ENCODE measurements at places on chromosomes 2 and 18.

DNA sequence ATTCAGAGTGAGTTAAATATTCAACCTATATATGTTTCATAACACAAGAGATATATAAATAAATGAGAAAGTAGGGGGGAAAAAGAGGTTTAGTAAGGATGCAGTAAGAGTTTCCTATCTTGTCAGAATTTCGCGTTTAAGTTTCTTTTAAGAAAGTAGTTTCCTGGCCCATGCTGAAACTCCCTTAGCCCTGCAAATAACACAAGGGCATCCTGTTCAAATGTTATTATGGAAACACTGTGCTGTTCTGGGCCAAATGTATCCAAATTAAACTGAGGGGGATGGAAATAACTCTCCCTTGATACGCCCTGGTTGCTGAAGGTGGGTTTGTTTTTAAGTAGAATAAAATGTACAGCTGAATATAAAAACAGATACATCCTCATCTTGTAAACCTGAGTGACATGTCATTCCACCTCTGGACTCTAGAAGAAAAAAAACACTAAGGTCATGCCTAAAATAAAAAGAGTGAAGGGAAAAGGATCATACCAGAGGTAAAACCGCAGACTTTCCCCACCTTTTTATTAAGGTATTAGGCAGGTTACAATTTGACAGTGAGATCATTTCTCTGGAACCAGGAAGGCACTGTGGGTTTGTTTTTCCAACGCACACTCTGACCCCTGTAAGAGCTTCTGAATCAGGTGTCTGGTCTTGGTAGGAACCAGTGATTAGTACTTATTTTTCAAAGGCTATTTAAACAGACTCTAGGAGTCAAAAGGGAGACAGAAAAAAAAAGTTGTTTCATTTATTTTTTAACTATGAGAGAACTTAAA, 16.7 kb downstream of the BCL2 start:
- no peak for DNase-seq
- H3K27ac ChIP-seq = no peak overlapping the region
- no peaks in the 10 kb centered on the region for H3K27me3 ChIP-seq
- H3K36me3 ChIP-seq = peaks cover 18% of the 10 kb centered on the region

GRCh38 chr18:7566567-7567473, at the start of gene PTPRM:
PTPRM (plus strand) TSS chr18:7567316; CDS start chr18:7567819, 503 bp downstream.
- peaks cover 45% of the 10 kb centered on the region for H3K27me3 ChIP-seq
- peak; percentile 85 for DNase-seq
- no peak within 1 kb of the TSS for H3K27ac ChIP-seq
- H3K4me3 ChIP-seq = peak within 1 kb of the TSS; percentile 87
- no peaks in the 10 kb centered on the region for H3K36me3 ChIP-seq

- H3K4me1 ChIP-seq = no peaks in the 10 kb centered on the region
- no peak overlapping the region for H3K4me3 ChIP-seq
- no peak for DNase-seq
- H3K27ac ChIP-seq = no peak overlapping the region
- H3K36me3 ChIP-seq = no peaks in the 10 kb centered on the region
- H3K27me3 ChIP-seq = no peaks in the 10 kb centered on the region
These were observed 1348.0 kb upstream of the TMEFF2 start for GRCh38 chr2:193542762-193543161.

GRCh38 chr2:106288873-106289272, 94.8 kb upstream of the UXS1 start:
- H3K36me3 ChIP-seq = no peaks in the 10 kb centered on the region
- H3K27ac ChIP-seq = no peak overlapping the region
- peaks cover 18% of the 10 kb centered on the region for H3K4me1 ChIP-seq
- DNase-seq = no peak
- H3K4me3 ChIP-seq = no peak overlapping the region

- H3K4me1 ChIP-seq = peaks cover 12% of the 10 kb centered on the region
- no peak overlapping the region for H3K4me3 ChIP-seq
- no peak overlapping the region for H3K27ac ChIP-seq
- H3K27me3 ChIP-seq = no peaks in the 10 kb centered on the region
- H3K36me3 ChIP-seq = no peaks in the 10 kb centered on the region
- no peak for DNase-seq
These were observed 16.1 kb downstream of the WIPF1 start for GRCh38 chr2:174581491-174581890.

GRCh38 chr2:225164401-225165050, 122.3 kb upstream of the DOCK10 start:
- H3K4me1 ChIP-seq = no peaks in the 10 kb centered on the region
- DNase-seq = no peak
- no peak overlapping the region for H3K27ac ChIP-seq

DNA sequence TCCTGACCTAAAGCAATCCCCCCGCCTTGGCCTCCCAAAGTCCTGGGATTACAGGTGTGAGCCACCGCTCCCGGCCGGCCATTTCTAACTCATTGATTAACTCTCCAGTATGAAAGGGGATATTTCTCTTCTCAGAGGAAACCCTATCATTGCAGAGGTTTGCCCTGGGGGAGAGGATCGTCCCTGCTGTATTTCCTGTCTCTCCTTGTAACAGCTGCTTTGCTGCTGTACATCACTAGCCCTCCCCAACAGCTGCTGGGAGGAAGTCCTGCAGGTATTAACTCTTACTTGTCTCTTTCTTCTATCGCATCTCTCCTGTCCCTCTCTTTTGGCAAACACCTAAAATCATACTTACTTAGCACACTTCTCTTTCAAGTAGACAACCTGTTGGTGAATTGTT, 219.0 kb upstream of the DSEL start:
- H3K36me3 ChIP-seq = no peaks in the 10 kb centered on the region
- H3K27ac ChIP-seq = no peak overlapping the region
- H3K4me3 ChIP-seq = no peak overlapping the region
- peaks cover 3% of the 10 kb centered on the region for H3K27me3 ChIP-seq

DNA sequence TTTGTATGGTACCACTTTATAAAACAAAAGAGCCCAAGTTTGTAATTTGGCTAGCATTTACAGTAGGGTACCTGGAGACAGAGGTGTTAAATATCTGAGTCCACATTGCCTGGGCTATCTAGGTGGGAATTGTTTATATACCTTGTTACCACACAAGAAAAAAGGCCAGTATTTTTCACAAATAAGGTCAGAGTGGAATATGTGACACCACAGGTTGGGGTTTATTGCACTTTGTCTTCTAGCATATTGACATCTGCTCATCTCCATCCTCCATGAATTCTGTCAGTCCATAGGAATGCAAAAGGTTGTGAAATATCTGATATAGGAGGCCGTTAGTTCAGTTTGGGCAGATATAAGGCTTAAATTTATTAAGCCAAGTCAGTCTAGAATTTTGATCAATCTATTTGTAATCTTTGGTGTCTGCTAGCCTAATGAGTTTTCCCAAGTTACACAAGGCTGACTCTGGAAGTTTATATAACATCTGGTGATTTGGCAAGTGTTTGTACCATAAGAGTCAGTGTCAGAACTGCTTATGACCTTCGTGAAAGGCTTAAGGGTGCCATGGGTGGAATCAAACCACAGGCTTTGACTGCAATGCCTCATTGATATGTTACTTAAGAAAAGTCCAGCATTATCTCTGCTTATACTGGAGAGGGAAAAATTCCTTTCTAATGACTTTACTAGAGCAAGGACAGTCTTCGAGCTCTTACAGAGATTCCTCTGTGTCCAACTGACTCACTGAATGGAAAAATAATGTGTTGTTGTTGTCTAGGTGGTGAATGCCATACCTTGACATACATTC, 11.3 kb upstream of the DPP4 start:
- no peak overlapping the region for H3K4me3 ChIP-seq
- H3K27ac ChIP-seq = no peak overlapping the region
- no peaks in the 10 kb centered on the region for H3K36me3 ChIP-seq
- H3K27me3 ChIP-seq = peaks cover 4% of the 10 kb centered on the region
- DNase-seq = no peak

DNA sequence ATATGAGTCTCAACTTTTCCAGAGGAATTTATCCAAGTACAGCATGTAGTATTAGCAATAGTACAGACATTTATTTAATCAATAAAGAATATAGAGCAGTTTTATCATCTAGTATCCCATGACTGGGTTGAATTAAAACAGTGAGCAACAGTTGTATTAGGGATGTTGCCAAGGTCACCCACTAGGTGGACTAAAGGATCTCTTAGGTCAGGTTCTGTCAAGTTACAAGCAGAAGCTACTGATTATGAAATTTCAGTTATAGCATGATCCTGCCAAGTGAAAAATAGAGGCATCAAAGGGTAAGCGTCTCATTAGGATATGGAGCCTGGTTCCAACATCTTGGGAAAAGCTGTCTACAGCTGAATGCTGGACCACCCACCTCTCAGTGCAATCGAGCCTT, 52.1 kb upstream of the LAPTM4A start:
- no peaks in the 10 kb centered on the region for H3K27me3 ChIP-seq
- no peak overlapping the region for H3K4me3 ChIP-seq
- H3K4me1 ChIP-seq = peaks cover 20% of the 10 kb centered on the region
- DNase-seq = no peak
- H3K27ac ChIP-seq = no peak overlapping the region

DNA sequence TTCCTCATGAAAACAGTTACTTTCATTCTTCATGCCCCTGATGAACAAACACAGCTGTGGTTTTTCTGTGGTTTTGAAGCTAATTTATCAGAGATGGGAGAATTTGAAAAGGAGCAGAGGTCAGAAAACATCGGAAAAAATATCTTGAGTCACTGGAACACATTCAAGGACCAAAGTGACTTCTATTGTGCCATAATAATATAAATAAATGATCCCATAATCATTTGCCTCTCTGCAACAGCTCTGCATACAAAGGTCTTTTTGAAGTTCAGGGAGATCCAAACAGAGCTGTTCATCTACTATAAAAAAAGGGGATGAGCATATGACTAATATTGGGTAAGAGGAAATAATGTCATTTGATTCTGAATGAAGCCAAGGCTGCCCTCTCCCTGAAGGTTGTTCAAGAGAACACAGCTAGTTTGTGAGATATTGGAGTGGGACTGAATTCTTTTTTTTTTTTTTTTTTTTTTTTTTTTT, 201.3 kb upstream of the GALNT5 start:
- no peaks in the 10 kb centered on the region for H3K4me1 ChIP-seq
- H3K4me3 ChIP-seq = no peak overlapping the region
- no peaks in the 10 kb centered on the region for H3K27me3 ChIP-seq
- no peak for DNase-seq

DNA sequence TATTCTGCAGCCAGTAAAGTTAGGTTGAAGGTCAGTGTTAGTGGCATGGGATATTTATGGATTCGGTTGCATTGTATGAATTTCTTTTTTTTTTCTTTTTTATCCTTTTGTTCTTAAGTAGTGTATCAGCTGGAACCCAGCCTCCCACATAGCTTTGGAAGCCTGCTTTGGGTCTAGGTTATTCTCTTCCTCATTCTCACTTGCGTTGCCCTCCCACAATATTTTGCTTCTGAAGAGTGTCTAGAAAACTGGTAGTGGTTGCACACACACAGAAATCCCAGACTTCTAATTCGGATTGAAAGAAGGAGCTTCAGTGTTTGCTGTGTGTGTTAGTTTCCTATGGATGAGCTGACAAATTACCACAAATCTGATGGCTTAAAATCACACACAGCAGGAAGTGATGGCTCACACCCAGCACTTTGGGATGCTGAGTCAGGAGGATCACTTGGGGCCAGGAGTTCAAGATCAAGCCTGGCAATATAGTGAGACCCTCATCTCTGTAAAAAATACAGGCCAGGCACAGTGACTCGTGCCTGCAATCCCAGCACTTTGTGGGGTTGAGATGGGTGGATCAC, 104.8 kb downstream of the ARL4C start:
- H3K4me1 ChIP-seq = peaks cover 10% of the 10 kb centered on the region
- no peak overlapping the region for H3K27ac ChIP-seq
- no peaks in the 10 kb centered on the region for H3K36me3 ChIP-seq
- no peak for DNase-seq
- H3K27me3 ChIP-seq = no peaks in the 10 kb centered on the region

DNA sequence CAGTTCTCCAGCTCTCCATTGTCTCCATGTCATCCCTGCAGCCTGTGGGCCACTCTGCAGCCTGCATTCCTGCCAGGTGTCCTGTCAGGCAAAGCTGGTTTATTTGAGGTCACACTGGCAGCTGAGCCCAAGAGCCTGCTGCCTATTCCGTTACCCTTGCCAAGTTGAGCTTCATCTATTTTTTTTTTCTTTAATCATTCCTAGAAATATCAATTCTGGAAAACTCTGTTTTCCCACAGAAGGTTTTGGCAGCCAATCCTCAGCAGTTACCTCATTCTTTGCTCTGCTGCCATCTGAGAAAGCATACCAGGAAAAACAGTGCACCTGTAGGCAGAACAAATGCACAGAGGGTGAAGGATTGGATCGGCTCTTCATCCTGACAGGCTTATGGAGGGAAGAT, 411.0 kb upstream of the ACVR2A start:
- no peak overlapping the region for H3K27ac ChIP-seq
- no peaks in the 10 kb centered on the region for H3K27me3 ChIP-seq
- H3K36me3 ChIP-seq = no peaks in the 10 kb centered on the region
- no peak for DNase-seq

- no peaks in the 10 kb centered on the region for H3K4me1 ChIP-seq
- H3K4me3 ChIP-seq = no peak overlapping the region
- H3K27me3 ChIP-seq = no peaks in the 10 kb centered on the region
- no peaks in the 10 kb centered on the region for H3K36me3 ChIP-seq
- DNase-seq = no peak
These were observed 109.8 kb upstream of the FZD5 start for GRCh38 chr2:207879536-207879935.

DNA sequence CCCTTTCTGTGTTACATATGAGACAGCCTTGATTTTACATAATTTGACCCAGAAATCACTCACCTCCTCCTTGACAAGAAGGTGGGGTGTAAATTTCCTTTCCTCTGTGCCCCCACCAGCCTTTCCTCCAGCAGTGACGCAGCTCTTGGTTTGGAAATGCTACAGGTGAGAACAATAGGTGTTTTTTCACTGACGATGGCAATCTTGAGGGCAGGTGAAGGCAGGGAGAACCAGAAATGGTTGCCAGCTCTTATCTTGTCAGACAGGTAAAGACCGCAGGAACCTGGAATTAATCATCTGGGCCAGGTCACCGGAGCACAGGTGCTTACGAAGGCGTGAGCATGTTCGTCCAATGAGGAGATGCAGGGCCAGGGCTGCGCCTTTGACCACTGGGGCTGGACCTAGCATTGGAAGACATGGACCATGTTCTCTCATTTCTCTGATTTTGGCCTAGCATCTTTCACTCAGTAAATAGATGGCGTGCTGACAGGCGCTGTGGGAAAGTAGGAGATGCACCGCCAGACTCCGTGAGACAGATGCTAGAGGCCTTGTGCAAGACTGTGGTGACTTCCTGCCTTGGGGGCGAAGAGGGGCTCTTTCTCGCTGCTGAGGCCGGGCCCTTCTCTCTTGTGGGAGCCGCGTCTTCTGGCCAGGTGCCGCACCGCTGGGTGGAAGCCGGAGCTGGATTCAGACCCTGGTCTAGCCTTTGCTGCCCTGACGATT, 4.0 kb downstream of the CIDEA start:
- H3K36me3 ChIP-seq = no peaks in the 10 kb centered on the region
- peaks cover 65% of the 10 kb centered on the region for H3K27me3 ChIP-seq
- H3K27ac ChIP-seq = no peak overlapping the region
- peaks cover 19% of the 10 kb centered on the region for H3K4me1 ChIP-seq
- DNase-seq = no peak
- H3K4me3 ChIP-seq = no peak overlapping the region

DNA sequence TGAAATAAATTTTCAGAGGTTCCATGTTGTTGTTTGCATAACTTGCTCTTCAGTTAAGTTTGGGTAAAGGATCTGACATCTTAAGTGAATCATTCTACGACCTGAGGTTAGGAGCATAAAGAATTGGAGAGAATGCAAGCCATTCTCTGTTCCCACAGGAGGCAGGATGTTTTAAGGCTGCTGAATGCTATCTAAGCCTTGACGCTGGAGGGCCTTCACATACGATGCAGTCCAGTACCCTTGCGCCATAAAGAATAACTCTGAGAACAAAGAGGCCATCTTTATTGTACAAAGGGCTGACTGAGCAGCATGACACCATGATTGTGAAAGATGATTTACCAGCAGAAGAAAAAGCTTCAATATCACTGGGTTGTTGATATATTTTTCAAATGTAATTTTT, 198.4 kb downstream of the NYAP2 start:
- no peak overlapping the region for H3K4me3 ChIP-seq
- H3K4me1 ChIP-seq = no peaks in the 10 kb centered on the region
- H3K27ac ChIP-seq = no peak overlapping the region
